ENCODE measurements at places on chromosomes 12 and 14. TPM values are rescaled to one million over a fixed set of nuclear protein-coding genes. Genes with fewer than 3 reads are reported as not detected.

DNA sequence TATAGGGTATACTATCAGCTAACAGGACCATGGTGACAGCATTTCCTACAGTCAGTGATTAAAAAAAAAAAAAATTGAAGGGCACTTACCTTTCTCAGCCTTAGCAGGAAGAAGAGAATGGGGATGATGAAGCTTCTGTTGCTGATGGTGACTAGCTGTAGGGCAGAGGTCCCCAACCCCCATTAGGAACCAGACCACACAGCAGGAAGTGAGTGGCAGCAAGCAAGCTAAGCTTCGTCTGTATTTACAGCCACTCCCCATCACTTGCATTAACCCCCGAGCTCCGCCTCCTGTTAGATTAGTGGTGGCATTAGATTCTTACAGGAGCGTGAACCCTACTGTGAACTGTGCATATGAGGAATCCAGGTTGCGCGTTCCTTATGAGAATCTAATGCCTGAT is 91.3 kb upstream of the USP44 start:
- no peak for DNase-seq

GRCh38 chr14:71754422-71755095 is 177.7 kb upstream of the RGS6 start:
- no peak for DNase-seq

GRCh38 chr12:26233631-26234030 is 38.3 kb downstream of the SSPN start:
- DNase-seq: no peak

GRCh38 chr12:128715485-128715884 is 108.3 kb downstream of the SLC15A4 start:
- DNase-seq: no peak

Gene SLC2A13
- total RNA-seq: 3.2 TPM

Gene PPP2R5E
- 14.5 TPM for total RNA-seq

Gene DLGAP5
- 0.38 TPM for total RNA-seq

DNA sequence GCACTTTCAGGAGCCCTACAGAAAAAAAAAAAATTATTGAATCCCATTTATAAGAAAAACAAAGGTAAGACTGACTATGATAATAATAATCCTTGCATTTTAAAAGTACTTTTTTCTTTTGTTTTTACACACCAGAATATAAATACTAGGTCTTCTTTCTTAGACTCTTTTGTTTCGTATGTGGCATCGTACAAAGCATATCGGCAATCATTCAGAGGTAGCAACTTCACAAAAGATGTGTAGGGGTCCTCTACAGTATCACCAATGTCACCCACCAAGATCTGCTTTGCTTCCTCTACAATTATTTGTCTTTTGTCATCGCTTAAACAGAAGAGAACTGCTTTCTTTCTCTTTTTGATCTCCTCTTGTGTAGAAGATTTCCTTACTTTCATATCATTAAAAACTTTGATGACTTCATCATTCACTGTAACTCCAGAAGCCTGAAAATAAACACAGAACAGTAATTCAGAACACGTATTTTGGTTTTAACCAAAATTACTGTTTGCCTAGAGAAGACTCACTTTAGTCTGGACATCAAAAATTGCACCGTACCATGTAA is 1.2 kb downstream of the CFL2 start:
- no peak for DNase-seq

- no peak for DNase-seq
These were observed 46.2 kb downstream of the BCAT1 start for GRCh38 chr12:24902511-24903328.

GRCh38 chr14:54815016-54815415 is 87.6 kb downstream of the GCH1 start:
- DNase-seq: no peak

DNA sequence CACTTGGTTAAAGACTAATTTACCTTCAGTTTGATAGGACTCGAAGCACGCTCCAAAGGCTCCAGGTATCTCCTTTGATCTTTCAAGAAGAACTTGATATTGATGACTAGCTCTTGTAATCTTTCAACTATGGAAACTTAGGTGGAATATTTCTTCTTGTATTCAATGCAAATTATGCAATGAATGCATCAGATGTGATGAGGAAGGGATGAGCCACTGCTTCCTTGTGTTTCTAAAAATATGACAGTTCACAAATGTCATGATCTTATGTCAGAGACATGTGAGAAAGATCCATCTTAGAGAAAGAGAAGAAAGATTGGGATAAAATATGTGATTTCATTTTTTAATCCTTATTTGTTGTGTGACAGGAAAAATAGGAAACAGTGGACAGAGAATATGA is 9.9 kb downstream of the RNASE9 start:
- peak; percentile 23 for DNase-seq

- no peak for DNase-seq
These were observed 71.9 kb upstream of the POC1B start for GRCh38 chr12:89597770-89598169.

GRCh38 chr14:54117396-54117795 is 160.8 kb upstream of the BMP4 start:
- no peak for DNase-seq

- no peak for DNase-seq
These were observed 36.9 kb upstream of the PRKAB1 start for GRCh38 chr12:119630962-119631550.

DNA sequence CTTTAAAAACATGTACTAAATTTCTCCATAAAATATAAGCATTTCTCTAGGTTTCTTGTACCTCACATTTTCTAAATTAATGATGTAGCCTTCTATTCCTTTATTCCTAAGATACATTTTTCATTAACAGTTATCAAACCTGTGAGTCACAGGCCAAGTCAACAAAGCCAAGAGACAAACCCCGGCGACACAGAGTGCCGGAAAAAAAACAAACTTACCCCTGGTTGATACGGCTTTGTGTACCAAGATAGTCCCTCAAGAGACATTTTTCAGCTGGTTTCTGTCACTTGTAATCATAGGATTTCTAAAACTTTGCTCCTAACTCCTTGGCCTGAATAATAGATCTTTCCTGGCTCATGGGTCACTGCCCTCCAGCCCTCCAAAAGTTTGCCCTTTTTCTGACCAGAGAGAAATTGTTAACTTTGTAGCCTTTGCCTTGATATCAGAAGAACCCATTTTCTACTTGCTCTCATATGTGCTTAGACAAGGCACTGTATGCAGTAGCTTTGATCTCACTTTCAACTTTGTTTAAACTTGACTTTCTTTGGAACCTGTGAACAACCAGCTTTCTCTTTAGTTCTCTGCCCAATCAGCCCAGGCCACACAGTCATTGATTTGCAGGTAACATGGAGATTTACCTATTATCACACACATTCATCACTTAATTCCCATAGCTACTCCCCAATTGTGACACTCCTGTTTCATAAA is 172.2 kb downstream of the PRKD1 start:
- no peak for DNase-seq

DNA sequence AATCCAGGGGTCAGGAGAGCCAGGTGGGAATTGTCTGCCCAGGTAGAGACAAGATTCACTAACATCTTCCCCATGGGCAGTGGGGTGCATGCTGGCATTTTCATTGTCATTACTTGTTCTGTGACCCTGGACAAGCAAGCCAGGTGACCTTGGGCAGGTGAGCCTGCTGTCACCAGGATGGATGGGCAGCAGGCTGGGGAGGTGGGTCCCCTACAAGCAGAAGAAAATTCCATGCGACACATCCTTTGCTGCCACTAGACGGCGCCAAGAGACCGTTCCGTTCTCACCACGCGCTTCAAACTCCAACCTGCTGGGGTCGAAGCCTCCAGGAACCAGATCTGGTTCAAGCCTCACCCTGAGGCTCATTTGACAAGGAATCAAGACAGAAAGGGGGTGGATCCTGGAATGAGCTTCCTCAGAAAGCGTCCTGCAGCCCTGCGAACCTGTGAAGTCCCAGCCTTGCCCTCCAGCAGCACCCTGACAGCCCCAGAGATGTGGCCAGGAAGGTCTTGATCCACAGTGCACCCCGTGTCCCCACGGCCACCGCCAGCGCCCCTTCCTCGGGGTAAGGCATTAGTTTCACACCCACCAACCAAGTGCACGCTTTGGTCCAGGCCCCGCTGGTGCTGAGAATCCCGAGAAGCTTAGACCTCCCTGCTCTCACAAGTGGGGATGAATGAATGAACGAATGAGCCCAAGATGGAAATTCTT is 3.2 kb upstream of the DYNC1H1 start:
- peak; percentile 66 for DNase-seq

DNA sequence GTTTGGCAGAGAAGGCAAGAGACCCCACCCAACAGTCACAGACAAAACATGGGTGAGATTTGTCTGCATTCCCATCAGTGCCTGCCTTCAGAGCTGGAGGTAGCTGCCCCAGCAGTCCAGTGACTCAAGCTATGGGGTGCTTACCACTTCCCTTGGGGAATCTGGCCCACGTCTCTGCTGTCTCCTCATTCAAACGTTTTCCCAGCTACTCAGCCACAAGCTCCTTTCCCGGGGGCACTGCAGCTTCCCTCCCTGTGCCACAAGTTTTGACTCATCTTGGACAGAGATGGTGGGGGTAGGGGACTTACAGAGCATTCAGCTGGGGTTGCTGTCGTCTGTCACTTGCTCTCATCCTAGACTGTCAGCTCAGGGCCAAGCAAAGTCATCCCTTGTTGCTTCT is 66.6 kb downstream of the FBXL14 start:
- DNase-seq: peak; percentile 61

DNA sequence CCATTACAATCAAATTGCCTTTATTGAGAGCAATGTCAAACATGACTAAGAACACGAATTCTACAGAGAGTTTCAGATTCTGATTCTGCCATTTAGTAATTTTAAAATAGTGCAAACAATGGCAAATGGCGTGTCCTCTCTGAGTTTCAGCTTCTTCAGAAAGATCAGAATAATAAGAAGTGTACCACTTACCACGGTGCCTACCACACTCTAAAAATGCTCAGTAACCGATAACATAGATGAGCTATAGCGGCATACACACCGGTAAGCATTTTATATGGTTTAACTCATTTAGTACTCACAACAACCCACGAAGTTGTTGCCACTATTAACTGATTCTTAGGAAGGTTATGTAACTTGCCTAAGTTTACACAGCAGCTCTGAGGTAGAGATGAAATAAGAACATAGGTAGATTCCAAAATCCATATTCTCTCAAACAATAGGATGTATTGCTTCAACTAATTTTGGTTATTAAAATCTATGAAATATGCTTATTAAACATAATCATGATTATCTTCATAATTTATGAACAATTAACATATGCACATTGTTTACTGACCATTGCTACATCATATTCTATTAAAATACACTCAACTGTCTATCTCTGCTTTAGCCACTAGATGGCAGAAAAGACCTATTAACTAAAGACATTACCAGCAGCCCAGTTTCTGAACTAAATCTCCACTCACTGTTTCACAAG is 38.3 kb downstream of the SLC6A15 start:
- peak; percentile 61 for DNase-seq

Data from bronchial epithelial cell (primary cell).